Stimulated activated CD8-positive, alpha-beta memory T cell treated with anti-CD3 and anti-CD28 coated beads, Interleukin-4, amount 100 ng/mL, for 1 hour (primary cell): ENCODE measurements at places on chromosomes 12 and 14.

GRCh38 chr14:53090853-53091252 is 62.3 kb downstream of the DDHD1 start:
- no peak for DNase-seq

DNA sequence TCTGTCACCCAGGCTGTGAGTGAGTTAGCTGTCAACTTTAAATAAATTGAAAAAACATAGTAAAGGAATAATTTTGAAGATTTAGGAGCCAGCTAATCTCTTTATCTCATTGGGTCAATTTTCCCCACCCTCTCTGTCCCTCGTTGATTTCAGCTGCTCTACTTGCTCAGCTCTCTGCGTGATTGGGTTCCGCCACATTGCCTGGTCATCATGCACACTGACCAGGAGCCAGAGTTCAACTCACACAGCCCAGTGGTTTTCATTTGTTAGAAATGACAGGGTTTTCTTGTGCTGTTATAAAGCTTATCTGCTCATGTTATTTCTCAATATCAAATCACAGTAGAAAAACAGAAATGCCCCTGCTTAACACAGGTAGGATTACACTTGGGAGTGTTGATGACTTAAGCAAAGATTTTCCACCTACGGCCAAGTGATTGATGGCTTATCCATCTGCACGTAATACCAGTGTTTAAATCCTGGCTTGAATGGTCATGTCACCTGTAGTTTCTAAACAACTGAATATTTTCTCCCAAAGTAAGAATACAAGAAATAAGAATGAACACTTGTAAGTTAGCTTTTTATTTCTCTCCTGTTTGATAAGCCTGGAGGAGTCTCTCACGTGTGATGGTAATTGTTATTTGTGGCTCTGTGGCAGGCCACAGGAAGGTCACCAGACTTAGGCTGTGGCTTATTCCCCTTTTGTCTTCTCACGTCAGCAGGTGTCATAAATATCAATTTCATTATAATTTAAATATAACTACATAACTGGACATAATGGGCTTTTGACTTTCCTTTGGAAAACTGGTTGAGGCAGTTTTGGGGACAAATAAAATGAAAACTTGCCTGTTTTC is 367.2 kb upstream of the DDHD1 start:
- DNase-seq: no peak

DNA sequence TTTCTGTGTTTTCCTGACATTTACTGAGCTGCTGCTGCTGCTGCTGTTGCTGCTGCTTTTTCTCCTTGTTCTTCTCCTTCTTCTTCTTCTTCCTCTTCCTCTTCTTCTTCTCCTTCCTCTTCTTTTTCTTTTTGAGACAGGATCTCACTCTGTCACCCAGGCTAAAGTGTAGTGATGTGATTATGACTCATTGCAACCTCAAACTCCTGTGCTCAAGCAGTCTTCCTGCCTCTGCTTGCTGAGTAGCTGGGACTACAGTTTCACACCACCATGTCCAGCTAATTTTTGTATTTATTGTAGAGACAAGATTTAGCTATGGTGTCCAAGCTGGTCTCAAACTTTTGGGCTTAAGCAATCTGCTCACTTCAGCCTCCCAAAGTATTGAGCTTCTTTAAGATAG is 95.8 kb downstream of the TMTC3 start:
- no peak for DNase-seq

GRCh38 chr12:113764661-113765060 is 201.5 kb downstream of the RBM19 start:
- no peak for DNase-seq

- DNase-seq: no peak
These were observed 3.0 kb downstream of the ETV6 start for GRCh38 chr12:11652351-11653040.

DNA sequence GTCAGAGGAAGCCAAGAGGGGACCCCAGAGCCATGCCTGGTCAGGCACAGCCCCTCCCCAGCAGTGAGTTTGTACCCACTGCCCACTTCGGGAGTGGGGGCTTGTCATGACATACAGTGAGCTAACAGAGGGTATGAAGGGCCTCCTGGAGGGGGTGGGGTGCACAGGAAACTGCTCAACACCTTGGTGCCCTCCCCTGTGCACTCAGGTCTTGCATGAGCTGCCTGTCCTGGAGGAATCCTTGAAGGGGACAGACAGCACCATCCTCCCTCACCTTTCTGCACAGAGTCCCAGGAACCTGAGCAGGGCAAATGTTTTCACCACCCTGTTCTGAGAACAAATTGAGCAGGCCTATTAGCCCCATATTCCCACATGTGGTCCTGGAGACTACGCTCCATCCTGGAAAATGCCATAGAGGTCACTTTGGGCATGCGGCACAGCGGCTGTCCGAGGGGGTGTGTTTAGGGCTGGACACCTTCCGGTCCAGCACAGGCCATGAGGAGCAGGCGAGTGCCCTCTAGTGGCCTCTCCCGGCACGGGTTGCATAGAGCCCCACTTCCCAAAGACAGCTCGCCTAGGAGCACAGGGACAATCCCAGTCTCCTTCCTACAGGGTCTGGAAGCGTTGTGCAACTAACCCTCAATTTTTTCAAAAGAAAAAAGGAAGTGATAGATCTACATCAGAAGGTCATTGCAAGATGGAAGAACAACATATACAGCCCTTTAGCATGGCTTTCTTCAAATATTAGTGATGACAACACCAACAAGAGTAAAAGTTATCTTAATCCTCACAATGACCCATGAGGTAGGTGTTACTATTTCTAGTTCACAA is 31.9 kb upstream of the ZFP36L1 start:
- no peak for DNase-seq

DNA sequence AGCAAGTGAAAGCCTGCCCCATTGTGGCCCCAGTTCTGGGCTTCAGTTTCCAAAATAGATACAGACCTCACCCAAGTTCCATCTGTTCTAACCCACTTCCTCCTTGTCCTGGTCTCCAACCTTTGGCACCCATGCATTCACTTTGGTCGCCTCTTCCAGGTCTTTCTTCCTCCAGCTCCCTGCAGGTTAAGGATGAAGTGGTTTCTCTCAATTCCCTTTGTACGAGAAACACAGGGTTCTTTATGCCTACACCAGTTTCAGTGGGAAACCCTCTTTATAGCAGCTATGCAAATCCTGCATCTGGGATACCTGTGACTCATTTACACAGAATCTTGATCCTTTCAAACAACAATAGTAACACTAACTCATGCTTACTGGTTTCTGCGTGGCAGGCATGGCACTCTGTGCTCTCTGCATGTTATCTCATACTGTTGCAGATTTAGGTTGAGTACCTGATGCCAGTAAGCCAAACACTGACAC is 110.6 kb upstream of the AMIGO2 start:
- DNase-seq: no peak

DNA sequence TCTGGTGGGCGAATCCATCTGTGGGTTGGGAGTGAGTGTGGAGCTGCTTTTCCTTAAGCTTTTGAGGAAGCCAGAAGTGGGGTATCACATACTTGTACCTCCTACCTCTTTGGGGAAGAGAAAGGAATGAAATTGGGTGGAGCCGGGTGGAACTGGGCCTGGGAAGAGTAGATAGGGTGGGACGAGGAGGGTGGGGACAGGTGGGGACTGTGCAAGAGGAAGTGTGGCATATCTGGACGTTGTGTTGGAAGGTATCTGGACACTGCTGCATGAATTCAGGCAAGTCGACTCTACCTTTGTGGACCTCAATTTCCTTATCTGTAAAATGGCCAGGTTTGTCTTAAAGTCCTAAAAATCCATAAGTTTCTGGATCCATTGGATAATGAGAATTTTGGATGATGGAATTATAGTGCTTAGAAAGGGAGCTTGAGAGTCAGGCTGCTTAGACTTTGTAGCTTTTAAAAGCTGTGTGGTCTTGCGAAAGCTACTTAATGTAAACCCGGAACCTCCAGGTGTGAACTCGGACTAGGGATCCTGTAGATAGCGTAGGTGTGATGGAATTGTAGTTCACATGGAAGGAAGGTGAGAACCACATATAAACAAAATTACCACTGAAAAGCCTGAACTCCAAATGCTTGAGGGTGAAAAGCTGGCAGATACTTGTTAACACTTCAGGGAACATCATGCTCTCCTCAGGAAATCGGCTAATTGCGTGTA is 2.1 kb downstream of the VRTN start:
- DNase-seq: no peak

- no peak for DNase-seq
These were observed 98.8 kb downstream of the TMEM132C start for GRCh38 chr12:128365651-128366231.

DNA sequence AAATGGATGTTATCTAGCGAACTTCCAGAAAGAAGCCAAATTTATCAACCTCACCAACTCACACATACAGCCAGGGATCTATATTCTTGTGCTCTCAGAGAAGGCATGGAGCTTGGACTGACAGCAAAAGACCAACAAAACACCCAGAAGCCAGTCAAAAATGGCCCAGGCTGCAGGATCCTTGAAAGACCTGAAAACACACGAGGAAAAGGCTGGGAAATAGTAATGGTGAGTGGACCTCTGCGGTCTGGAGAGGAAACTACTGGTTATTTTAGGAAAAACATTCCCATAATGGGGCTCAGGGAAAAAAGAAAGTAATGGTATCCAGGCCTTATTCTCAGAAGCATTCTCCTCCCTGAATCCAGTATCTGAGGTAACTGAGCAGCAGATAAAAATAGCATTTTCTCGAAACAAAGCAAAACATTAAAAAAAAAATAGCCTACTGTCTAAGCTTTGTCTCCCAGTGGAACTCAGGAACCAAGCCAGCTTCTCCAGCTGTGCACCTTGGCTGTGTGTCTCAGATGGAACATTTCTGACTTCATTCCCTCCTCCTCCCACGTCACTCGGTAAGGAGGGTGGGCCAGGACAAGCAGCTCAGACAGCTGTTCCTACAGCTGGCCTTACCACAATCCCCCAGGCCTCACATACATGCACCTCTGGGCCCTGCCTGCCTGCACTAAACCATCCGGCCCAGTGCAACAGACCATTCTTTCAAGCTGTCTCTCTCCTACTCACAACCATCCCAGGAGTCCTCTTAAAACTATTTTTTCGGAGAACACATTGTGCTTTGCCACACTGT is 249.9 kb downstream of the DAD1 start:
- no peak for DNase-seq

- DNase-seq: no peak
These were observed 13.6 kb downstream of the VEZT start for GRCh38 chr12:95231190-95231589.

GRCh38 chr12:46470036-46470627 is 97.6 kb upstream of the SLC38A2 start:
- DNase-seq: no peak

DNA sequence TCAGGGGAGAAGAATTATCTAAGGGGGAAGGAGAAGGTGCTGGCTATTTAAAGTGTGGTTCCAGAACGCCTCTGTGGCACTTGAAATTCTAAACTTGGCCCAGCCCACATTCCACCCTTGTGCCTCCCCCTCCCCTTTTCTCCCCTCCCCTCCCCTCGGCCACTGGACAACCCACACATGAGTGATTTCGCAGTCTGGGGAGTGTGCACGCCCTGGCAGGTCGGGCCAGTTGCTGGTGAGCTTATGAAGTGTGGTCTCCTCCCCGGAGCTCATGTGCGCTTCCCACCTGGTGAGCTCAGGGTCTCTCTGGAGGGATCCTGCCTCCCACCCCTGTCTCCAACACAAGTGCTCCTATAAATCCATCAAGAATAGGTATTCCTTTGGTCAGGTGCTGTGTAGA is at the start of gene SLC6A13:
Gene SLC6A13 (minus strand): TSS at position 20 of the 400 bp plus-strand sequence. CDS start 2,784 bp downstream, outside the sequence.
- DNase-seq: no peak

DNA sequence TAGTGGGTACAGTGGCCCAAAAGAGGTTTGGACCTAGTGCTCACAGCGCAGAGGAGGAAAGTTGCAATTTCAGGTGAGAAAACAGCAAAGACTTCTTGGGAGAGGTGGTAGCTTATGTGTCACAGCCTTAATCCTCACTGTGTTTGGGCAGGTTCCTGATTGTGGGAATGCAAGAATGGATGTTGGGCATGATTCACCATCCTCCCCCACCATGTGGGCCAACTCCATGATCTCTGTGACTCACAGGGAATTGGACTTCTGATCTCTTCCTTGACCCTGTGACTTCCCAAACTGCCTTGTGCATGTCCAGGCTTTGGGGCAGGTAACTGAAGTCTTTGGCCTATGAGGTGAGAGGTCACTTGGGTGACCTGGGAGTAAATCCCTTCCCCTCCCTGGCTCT is 1.8 kb upstream of the CHST11 start:
- no peak for DNase-seq
